ENCODE measurements at places on chromosomes 5 and 9.

DNA sequence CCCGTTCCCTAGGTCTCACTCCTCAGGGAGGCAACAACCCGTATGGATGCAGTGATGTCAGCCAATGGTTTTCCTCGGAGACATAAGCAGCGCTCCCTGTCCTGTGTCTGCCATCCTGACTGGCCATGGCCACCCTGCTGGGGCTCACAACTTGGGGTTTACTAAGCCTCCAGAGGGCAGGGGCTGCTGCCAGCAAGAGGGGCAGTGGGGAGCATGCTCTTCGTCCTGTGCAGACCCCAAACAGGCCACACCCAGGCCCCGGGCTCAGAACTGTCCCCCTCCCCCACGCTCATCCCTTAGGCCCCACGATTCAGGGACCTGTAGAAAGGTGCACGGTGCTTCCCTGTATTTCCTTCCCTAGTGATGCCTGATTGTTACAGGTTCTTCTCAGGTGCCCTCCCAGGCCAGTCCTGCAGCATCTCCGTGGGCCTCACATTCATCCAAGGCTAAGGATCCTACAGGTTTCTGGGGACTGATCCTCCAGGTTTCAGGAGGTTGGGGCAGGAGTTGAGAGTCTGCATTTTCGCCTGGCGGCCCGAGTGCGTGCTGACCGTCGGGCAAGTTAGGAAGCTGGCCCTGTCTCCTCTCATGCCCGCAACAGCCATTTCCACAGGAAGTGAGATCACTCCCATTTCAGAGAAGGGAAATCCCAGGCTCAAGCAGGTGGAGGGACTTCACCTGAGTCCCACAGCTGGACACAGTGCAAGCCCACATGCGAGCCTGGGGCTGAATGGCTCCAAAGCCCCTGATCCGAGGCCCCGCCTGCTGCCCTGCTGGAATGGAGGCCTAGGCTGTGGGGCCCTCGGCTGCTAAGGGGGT is 217.6 kb downstream of the ROR2 start:
- DNase-seq: no peak

GRCh38 chr9:115543511-115543910 is 425.6 kb upstream of the TNC start:
- no peak for DNase-seq

DNA sequence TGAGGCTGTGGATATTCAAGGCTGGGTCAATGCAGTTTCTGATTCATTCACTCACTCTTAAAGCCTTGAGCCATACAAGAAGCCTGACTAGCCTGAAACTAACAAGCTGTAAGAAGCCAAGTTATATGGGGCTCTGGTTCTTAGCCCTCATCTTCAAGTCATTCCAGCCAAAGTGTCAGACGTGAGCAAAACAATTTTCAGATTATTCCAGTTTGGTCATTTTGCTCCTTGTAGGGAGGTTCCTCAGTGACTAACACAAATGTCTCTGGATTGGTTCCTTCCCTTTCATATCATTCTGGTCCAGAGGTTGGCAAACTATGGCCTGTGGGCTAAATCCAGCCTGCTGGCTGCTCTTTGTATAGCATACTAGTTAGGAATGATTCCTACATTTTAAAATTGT is 12.5 kb upstream of the SHOC1 start:
- no peak for DNase-seq

GRCh38 chr5:178177569-178177968 is 9.6 kb downstream of the GMCL2 start:
- DNase-seq: no peak
